ENCODE measurements at places on chromosomes 1 and 21.

DNA sequence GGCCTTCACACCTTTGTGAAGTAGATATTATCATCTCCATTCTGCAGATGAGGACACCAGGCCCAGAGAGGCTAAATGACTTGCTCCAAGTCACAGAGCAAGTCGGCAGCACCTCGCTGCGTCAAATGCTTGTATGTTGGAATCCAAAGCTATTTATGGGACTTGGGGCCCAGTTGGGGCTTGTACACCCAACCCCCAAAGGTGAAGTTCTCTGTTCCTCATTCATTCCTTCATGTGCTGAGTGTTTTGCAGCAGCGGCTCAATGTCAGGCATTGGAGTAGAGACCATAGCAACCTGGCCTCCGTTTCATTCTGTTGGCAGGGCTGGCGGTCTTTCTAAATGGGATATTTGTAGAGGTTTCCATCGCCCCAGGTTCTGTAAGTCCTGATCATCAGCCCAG, 113.4 kb upstream of the SLC25A33 start:
- DNase-seq = no peak

- peak; percentile 77 for DNase-seq
These were observed 70.5 kb downstream of the SSBP3 start for GRCh38 chr1:54335755-54336108.

GRCh38 chr1:33874636-33875035, 10.8 kb downstream of the HMGB4 start:
- no peak for DNase-seq

DNA sequence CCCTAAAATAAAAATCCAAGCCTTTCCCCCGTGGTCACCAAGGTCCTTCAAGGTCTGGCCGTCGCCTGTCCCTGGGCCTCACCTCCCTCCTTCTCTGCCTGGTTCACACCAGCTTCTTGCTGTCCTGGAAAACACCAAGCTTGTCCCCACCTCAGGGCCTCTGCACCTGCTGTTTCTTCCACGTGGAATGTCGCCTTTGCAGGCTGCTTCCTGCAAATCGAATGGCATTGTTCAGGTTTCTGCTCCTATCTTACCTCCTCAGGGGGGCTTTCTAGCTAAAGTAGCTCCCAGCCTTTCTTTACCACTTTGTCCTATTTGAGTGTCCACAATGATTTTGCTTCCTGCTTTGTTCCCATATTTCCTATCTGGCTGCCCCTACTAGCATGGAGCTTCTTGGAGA, 3.3 kb upstream of the CASZ1 start:
- no peak for DNase-seq

DNA sequence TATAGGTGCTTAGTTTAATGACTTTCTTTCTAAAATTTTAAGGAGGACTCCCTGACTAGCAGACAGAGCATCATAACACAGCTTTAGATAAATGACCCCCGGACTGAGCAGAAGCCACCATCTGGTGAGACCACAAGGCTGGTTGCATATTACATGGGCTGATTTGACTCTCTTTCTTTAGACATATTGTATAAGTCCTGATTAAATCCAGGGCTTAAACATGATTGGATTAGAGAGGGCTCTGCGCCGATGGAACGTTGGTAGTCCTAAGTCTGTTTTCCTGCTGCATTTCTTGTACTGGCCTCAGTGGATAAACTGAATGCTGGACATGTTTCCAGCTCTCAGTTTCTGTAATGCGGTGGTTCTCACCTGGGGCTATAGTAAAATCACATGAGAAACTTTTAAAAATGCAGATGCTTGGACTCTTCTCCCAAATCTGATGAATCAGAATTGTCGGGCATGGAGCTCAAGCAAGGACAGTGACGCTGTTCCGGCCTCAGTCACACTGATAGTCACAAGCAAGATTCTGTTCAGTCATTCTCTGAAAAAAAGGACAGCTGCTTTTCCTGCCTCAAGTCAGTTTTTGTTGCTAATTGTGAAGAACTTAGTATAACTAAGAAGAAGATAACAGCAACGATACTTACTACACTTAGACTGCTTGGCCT, 16.6 kb downstream of the DDI2 start:
- DNase-seq = no peak

GRCh38 chr21:14734191-14734590, 188.1 kb upstream of the SAMSN1 start:
- DNase-seq = no peak

DNA sequence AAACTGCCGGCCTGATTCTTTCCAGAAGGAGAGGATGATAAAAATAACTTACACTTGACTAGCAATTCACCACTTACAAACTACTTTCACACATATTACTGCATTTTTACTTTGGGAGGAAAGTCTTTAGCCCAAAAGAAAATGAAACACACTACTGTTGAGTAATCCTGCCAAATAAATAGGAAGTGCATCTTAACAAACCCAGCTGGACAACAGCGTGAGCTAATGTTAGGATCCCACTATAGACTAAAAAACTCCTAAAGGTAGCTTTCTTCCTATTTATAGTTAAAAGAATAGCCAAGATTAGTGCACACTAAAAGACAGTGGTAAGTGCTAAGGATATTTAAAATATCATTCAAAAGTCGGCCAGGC, 83.8 kb downstream of the HSF2BP start:
- DNase-seq = no peak

GRCh38 chr21:45525153-45525909, 16.9 kb downstream of the SLC19A1 start:
- DNase-seq = no peak

- DNase-seq = no peak
These were observed 114.4 kb downstream of the CAMTA1 start for GRCh38 chr1:6899621-6900020.

DNA sequence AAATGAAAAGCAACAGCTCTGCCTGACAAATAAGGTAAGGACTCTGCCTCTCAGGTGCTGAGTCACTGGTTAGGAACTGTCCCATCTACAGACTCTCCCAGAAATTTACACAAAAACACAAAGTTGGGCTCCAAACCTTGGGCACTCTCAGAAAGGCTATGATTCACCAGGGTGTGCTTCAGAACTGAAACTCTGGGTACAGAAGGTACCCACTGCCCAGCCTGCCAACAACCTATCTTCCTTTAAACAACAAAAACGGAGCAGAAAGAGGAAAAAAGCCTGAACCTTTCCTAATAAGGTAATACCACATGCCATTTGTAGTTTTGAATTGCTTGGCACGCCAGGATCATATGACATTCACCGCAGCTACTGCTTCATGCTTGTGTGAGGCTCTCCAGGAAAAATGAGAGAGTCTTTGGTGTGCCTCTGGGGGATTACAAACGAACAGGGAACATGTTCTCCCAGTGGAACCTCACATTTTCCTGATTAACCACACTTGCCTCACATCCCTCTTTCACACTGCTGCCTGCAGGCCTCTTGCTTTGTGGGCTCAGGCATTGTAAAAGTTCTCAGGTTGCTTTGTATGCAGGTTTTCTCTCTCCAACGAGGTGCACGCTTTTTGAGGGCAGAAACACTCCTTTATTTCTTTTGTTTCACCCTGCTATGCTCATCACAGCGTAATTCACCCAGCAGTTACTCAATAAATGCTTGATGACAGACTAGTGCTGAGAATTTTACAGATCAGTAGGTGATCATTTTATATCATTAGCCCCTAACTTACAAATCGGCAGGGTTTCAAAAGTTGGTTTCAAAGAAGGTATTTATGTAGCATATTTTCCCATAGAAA, 65.1 kb downstream of the GADD45A start:
- DNase-seq = no peak

DNA sequence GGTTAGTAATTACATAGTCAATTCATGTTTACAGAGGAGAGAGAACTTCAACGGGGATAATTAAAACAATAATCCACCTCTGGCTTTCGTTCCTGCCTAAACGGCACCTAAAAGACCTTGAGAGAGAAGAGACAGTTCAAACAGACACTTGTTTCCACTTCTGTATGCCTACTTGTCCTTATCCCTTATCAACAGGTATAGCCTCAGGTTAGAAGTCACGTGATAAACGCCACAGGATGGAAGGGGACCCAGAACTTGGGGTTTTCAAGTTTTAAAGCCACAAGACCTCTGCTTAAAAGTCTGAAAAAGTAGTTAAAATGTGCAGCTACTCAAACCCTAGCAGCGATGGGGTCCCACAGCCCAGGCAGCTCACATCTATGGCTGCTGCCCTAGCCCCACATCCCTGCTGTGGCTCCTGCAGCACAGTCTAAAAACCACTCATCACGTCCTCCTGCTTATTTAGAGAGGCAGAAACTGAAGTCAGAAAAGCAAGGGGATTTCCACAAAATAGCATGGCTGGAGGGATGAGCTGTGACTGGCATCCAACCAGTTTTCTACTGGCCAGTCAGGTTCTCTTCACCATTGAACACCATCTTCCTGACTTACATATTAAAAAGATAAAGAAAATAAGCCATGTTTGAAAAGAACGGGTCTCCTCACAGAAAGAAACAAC, 51.2 kb upstream of the SEC16B start:
- DNase-seq = no peak

DNA sequence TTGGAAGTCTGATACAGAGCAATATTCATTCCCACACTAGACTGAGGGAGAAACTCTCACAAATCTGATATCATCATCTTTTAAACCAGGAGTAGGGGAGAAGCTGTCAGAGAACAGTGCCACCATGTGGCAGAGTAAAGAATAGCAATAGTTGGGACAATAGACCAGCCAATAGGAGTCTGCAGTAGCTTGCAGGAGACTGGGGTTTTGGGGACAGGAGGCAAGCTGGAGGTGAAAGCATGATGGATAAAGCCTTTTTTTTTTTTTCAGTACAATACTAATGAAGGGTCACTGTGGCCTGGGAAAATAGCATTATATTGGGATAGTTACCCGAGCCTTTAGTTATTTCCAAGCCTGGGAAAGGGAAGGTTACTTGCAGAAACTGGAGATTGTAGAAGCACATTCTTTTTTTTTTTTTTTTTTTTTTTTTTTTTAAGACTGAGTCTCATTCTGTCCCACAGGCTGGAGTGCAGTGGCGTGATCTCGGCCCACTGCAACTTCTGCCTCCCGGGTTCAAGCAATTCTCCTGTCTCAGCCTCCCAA, 120.7 kb downstream of the S1PR1 start:
- peak; percentile 78 for DNase-seq

DNA sequence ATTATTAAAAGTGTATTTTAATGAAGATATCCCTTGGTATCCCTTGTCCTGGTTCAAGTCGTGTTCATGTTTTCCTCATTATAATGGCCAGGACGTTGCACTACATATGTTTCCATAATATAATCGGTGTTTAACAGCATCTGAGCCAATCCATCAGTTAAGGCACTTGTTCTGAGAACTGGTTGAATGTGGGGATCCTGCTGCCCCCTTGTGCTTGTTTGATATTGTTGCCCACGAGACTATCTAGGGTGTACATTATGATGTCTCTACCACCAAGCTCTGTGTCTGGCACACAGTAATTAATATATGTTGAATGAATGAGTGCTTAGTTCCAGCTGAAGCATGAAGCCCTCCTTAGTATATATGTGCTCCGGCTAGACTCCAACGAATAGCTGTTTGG, 193.0 kb downstream of the CACNA1E start:
- DNase-seq = peak; percentile 9

DNA sequence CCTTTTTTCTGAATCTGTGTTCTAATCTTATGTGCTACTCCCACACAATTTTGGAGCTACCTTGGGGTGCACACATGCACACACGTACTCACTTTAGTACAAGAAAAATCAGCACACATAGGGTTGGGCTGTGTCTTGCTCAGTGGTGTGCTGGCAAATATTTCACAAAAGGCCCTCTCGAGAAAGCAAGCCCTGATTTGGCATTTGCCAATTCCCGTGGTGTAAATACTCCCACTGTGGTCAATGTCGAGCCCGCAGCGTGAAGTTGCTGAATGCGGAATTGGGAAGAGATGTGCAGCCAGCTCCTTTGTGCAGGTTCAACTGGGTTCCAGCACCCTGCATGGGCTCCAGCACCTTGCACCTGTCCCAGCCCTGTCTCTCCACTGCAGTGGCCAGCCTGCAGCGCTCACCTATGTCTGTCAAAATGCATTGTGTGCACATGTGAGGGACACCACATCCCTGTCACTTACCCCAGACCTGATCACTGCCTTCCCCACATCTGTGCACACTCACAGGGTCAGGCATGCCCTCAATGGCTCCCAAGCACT, 78.4 kb upstream of the WNT4 start:
- DNase-seq = no peak

DNA sequence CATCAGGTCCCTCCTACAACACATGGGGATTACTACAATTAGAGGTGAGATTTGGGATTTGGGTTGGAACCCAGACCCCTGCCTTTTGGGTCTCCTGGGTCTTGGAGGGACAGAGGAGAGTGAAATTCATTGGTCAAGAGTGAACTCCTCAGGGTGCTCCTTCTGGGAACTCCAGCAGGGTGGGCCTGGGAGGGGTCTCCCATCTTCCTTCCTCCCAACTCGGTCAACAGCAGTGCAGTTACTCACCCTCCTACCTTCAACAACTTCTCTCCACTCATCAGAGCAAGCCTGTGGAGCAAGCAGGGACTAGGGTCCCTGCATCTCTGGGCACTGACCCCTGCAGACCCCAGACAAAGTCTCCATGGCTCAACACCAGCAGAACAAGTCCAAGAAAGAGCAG, 89.3 kb upstream of the TMPRSS2 start:
- DNase-seq = no peak

DNA sequence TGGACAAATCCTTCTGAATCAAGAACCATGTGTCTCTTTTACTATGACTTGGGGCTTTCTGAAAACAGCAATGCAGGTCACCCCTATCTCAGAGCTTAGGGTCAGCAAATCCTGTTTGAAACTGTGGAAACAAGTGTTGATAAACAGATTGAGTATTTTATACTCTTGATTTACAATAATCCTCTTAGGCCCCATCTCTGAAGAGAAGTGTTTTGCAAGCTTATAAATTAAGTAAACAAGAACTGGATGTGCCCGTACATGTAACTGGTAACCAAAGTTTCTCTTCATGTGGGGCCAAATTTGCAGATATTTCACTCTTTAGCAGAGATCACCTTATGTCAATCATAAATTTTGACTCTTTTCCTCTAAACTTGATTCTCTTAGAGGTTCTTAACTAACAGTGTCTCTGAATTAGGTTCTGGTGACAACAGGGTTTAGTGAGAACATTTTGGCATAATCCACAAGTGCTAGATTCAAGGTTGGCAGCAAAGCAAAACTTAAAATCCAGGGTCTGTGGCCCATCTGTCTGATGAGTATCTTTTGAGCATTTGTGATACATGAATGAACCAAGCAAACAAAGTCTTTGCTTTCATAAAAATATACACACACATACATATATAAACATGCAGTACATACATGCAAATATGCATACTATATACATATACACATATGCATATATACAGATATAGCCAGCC, 183.0 kb upstream of the HOOK1 start:
- no peak for DNase-seq

- DNase-seq = no peak
These were observed 91.3 kb downstream of the ITSN1 start for GRCh38 chr21:33733601-33734000.

DNA sequence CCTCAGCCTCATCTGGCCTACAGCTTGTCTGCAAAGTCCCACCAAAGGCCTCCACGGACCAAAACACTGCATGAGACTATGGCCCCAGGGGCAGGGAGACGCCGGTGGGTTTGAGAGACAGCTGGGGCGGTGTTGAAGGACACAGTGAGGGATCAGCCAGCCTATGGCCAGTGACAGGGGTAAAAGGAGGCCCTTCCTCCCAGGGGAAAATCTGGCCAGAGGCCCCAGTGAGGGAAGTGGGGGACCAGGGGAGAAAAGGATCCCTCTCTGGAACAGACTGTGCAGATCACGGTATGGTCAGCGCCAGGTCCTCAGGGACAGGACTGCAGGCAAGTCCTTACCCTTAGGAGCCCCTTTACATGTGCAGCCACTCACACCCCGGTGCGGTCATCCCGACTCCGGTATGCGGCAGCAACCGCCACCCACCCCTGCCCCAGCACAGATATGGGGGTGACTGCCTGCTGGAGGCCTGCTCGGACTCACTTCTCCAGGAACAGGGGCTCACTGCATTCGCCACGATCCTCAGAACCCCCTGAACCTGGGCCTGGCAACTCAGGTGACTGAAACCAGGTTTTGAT, 1.3 kb downstream of the CERS2 start:
- no peak for DNase-seq
